ENCODE measurements at places on chromosomes 16 and 17. TPM values are rescaled to one million over a fixed set of nuclear protein-coding genes. Genes with fewer than 3 reads are reported as not detected.

The TLCD1 gene
- 9.5 TPM for total RNA-seq

The SNAI3 gene
- 2.4 TPM for total RNA-seq

The KRT32 gene
- total RNA-seq, result not detected

The SLC52A1 gene
- total RNA-seq, result 0.23 TPM

The LRRC46 gene
- 0.70 TPM for total RNA-seq

The CACNG4 gene
- not detected for total RNA-seq

The GAS2L2 gene
- total RNA-seq, result not detected

GRCh38 chr17:48571024-48571818, 6.9 kb downstream of the HOXB4 start:
- H3K4me1 ChIP-seq, result peaks cover 22% of the 10 kb centered on the region
- no peak for DNase-seq
- H3K4me3 ChIP-seq, result no peak overlapping the region
- H3K36me3 ChIP-seq, result peaks cover 26% of the 10 kb centered on the region

DNA sequence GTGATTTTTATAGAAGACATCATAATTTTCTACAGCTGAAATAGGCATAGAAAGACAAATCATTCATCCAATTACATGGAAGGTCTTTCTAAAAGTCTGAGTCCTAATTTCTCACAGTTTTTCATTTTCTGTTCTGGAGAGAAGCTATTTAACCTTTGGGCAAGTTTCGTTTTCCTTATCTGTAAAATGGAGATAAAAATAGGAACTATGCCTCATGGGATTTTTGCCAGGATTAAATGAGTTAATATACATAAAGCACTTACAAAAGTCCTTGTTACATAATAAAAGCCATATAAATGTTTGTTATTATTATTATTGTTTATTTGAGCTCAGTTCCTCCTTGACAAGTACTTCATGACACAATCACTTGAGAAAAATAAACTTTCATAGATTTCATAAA, 121.4 kb downstream of the SKAP1 start:
- peaks cover 6% of the 10 kb centered on the region for H3K4me1 ChIP-seq
- no peaks in the 10 kb centered on the region for H3K27me3 ChIP-seq
- no peak overlapping the region for H3K27ac ChIP-seq
- DNase-seq, result no peak

- peaks cover 13% of the 10 kb centered on the region for H3K4me1 ChIP-seq
- H3K36me3 ChIP-seq, result peaks cover 13% of the 10 kb centered on the region
- H3K27ac ChIP-seq, result peak overlapping the region; percentile 55
- DNase-seq, result no peak
- no peak overlapping the region for H3K4me3 ChIP-seq
Observed at GRCh38 chr16:24139282-24139681, 116.9 kb upstream of the CACNG3 start.

GRCh38 chr17:21689604-21690003, 2.7 kb upstream of the KCNJ18 start:
- no peaks in the 10 kb centered on the region for H3K36me3 ChIP-seq
- no peak overlapping the region for H3K27ac ChIP-seq
- no peak for DNase-seq
- no peak overlapping the region for H3K4me3 ChIP-seq

DNA sequence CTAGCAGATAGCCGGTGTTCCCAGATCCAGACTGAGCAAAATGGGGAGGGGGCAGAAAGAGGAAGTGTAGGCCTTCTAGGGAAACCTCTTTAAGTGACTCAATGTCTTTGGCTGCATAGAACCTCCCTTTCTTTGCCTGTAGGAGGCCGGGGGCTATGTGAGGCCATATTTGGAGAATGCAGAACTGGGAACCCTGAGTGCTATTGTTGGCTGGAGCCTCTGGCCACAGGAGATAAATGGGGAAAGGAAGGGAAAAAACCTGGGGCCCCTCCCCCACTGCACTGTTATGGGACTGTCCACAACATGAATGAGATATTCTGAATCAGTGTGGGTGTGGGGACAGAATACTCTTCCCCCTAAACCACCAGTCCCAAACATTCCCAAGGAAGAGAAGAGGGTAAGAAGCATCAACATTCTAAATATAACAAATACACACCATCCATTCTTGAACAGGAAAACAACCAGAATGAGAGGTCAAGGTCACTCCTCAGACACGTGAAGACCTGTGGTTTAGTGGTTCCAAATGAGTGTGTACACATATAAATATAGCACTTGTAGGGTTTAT, 2.4 kb downstream of the VPS25 start:
- no peak for DNase-seq
- peak overlapping the region; percentile 99 for H3K4me3 ChIP-seq

- peaks cover 55% of the 10 kb centered on the region for H3K36me3 ChIP-seq
- no peak overlapping the region for H3K27ac ChIP-seq
- DNase-seq, result no peak
- H3K4me1 ChIP-seq, result peaks cover 24% of the 10 kb centered on the region
Observed at GRCh38 chr16:8905168-8905762, 23.1 kb downstream of the LITAFD start.

GRCh38 chr17:45114117-45114932, 18.0 kb downstream of the PLCD3 start:
- peaks cover 4% of the 10 kb centered on the region for H3K27me3 ChIP-seq
- DNase-seq, result no peak
- no peaks in the 10 kb centered on the region for H3K4me1 ChIP-seq
- no peak overlapping the region for H3K27ac ChIP-seq
- H3K36me3 ChIP-seq, result no peaks in the 10 kb centered on the region

DNA sequence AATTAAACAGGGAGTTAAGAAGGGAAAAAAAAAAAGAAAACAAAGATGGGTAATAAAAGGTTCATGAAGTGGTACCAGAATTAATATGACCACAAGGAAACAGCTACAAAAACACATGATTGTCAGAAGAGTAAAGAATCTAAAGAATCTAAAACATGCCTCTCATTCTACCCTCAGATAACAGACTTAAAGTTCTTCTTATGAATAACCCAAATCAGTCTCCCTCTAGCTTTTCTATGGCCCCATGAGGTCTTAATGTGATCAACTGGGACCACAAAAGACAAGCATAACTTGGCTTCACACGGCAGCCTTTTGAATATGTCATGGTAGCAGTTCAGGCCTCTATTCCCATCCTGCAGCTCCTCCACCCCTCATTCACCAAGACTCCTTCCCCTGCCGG, 6.9 kb downstream of the MYH10 start:
- peaks cover 12% of the 10 kb centered on the region for H3K36me3 ChIP-seq
- no peak for DNase-seq
- no peak overlapping the region for H3K27ac ChIP-seq
- peaks cover 34% of the 10 kb centered on the region for H3K27me3 ChIP-seq
- peaks cover 23% of the 10 kb centered on the region for H3K4me1 ChIP-seq

DNA sequence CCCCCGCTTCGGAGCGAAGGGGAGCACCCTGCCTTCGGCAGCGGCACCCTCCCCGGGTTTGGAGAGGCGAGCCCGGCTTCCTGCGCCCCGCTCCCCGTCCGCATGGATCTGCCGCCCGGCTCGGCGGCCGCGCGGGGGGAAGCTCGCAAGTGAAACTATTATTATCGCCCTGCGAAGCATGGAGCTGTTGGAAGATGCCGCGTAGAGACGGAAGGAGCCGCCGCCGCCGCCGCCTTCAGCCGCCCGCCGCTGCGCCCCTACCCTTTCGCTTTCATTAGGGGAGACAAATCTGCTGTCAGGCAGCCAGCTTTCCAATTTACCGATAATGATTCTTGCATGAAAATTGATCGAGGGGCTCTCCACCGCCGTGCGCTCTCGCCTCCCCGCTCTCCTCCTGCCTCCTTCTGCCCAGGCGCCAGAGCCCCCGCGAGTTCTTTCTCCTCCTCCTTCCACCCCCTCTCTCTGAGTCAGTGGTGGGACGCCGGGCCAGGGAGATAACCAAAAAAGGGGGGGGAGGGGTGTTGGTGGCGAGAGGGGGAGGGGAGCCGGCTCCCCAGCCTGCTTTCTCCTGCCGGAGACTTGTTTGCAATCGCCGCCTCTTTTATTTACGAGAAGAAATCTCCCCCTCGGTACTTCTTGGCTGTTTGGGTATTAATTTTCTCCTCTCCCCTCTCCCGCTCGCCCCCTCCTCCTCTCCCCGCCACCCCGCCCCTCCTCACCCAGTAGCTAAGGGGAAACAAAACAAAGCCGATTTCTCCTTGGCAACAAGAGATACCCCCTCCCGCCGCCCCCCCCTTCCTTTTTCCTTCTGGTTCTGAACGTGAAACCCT, 58.0 kb upstream of the GSE1 start:
- peak overlapping the region; percentile 93 for H3K4me3 ChIP-seq
- H3K36me3 ChIP-seq, result peaks cover 3% of the 10 kb centered on the region
- DNase-seq, result peak; percentile 57
- peaks cover 34% of the 10 kb centered on the region for H3K4me1 ChIP-seq

- DNase-seq, result no peak
- H3K27me3 ChIP-seq, result no peaks in the 10 kb centered on the region
- H3K4me1 ChIP-seq, result peaks cover 9% of the 10 kb centered on the region
- H3K4me3 ChIP-seq, result no peak overlapping the region
- peaks cover 20% of the 10 kb centered on the region for H3K36me3 ChIP-seq
Observed at GRCh38 chr17:10633738-10634379, 23.2 kb downstream of the MYH3 start.

- H3K27me3 ChIP-seq, result no peaks in the 10 kb centered on the region
- peaks cover 27% of the 10 kb centered on the region for H3K36me3 ChIP-seq
- H3K4me1 ChIP-seq, result peaks cover 5% of the 10 kb centered on the region
- H3K27ac ChIP-seq, result no peak overlapping the region
Observed at GRCh38 chr17:46753776-46754175, 64.7 kb downstream of the WNT3 start.

GRCh38 chr17:19742495-19742894, 5.6 kb downstream of the ALDH3A1 start:
- H3K27me3 ChIP-seq, result peaks cover 11% of the 10 kb centered on the region
- no peak overlapping the region for H3K27ac ChIP-seq
- DNase-seq, result no peak
- H3K36me3 ChIP-seq, result no peaks in the 10 kb centered on the region
- H3K4me3 ChIP-seq, result no peak overlapping the region

GRCh38 chr17:75589919-75590303, 2.3 kb downstream of the MYO15B start:
- no peak for DNase-seq
- peaks cover 17% of the 10 kb centered on the region for H3K27me3 ChIP-seq
- no peak overlapping the region for H3K27ac ChIP-seq
- no peaks in the 10 kb centered on the region for H3K36me3 ChIP-seq

- no peaks in the 10 kb centered on the region for H3K36me3 ChIP-seq
- no peak overlapping the region for H3K27ac ChIP-seq
- H3K4me3 ChIP-seq, result no peak overlapping the region
- H3K4me1 ChIP-seq, result peaks cover 24% of the 10 kb centered on the region
- DNase-seq, result no peak
- H3K27me3 ChIP-seq, result peaks cover 3% of the 10 kb centered on the region
Observed at GRCh38 chr16:82926500-82926899, 299.7 kb downstream of the CDH13 start.

- H3K4me3 ChIP-seq, result no peak overlapping the region
- no peaks in the 10 kb centered on the region for H3K4me1 ChIP-seq
- no peaks in the 10 kb centered on the region for H3K36me3 ChIP-seq
- H3K27ac ChIP-seq, result no peak overlapping the region
- no peak for DNase-seq
- H3K27me3 ChIP-seq, result no peaks in the 10 kb centered on the region
Observed at GRCh38 chr16:51898872-51899271, 648.1 kb downstream of the TOX3 start.
